ENCODE measurements at places on chromosomes 2 and 18.

DNA sequence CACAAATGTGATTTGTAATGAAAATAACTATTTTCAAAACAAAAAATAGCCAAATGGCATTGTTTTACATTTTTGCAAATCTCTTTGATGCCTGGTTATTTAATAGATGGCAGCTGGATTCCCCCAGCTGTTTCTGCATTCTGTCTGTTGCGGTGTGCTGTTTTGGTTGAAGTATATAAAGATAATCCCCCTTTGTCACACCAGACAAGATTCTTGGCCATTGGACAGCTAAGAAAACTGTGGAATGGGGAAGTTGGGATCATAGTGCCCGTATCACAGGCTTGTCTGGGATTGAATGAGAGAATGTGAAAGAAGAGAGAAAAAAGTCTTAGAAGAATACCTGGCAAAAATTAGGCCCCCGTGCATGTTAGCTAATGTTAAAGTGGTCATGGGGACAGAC is 19.5 kb upstream of the LYPD6B start:
- no peak for DNase-seq

DNA sequence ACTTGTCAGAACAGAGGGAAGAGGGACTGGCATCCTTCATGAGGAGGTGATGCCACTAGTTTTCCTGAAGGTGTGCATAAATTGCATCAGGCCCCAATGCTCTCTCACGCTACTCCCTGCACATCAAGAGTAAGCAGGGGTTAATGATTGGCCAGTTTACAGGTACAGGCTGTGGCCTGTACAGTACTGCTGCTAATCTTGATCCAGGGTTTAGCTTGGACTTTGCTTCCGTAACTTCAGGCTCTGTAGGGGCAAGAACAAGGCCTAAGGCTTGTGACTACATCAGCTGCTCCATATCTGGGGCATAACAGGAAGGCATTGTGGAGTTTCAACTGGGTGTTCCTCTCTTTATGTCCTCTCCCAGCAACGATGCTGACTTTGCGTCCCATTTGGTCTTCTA is 96.8 kb upstream of the FZD7 start:
- DNase-seq = no peak

- DNase-seq = no peak
Measured at GRCh38 chr2:141805302-141805701, 325.5 kb downstream of the LRP1B start.

GRCh38 chr2:126344493-126344892 is 311.5 kb upstream of the GYPC start:
- DNase-seq = no peak

GRCh38 chr2:174756743-174757142 is 7.5 kb downstream of the CHRNA1 start:
- DNase-seq = no peak

DNA sequence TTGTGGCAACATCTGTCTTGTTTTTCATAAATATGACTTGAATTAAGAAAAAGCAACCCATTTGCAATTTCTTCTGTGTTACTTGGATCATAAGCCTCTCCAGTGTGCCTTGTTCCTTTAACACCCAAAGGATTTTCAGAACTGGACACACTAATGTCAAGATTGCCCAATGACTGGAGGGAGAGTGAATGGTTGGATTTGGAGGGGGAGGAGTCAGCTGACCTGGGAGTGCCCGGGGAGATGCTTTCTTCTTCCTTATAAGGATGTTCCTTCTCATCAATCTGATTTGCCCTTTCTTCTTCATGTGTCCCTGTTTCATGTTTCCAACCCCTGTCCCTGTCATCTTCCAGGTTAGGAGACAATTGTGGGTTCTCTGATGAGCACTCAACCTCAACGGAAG is 48.8 kb downstream of the ALPK2 start:
- DNase-seq = no peak

DNA sequence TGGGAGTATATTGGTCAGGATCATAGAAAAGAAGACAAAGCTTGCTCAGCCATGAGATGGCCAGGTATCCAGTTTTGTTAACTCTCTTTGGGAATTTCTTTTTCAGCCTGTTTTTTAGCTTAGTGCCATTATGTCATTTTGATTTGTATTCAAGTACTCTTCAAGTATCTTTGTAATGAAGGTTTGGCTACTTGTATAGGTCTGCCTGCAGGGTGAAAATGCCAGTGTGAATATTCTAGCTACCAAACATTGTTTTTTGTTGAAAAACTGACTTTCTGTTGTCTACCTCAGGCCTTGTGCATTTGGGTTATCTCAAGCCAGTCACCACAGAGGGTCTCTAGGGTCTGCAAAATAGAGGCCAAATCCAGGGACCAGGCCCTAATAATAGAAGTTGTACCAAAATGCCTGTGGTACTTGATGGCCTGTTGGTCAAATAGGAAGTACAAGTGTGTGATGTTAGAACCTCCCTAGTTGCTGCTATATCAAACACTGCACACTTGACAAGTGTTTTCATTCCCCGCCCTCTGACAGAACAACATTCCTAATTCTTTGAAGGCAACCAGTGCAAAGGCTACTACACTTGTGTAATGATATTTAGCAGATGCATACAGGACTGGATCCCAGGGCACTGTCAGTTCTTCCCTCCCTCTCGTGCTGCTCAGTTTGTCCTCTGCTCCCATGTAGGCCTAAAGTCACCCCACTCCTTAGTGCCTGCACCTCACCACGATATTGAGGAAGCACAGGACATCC is 36.4 kb downstream of the RNMT start:
- no peak for DNase-seq

DNA sequence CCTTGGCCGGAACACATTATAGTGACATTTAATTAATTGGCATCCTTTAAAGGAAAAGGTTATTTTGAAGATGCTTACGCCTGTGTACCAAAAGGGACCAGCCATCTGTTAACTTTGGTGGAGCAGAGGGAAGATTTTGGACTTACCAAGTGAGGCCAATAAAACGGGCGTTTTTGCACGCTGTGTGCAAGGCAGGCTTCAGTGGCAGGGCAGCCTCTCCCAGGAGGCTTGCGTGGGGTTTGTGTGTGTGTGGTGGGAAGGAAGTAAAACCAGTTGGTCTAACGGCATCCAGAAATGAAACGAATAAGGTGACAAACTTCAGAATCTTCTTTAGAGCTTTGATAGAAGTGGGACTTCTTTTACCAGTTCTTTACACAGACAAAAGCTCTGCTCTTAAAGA is 191.7 kb downstream of the PRKCE start:
- no peak for DNase-seq

GRCh38 chr2:20806286-20806685 is 16.6 kb downstream of the LDAH start:
- no peak for DNase-seq

DNA sequence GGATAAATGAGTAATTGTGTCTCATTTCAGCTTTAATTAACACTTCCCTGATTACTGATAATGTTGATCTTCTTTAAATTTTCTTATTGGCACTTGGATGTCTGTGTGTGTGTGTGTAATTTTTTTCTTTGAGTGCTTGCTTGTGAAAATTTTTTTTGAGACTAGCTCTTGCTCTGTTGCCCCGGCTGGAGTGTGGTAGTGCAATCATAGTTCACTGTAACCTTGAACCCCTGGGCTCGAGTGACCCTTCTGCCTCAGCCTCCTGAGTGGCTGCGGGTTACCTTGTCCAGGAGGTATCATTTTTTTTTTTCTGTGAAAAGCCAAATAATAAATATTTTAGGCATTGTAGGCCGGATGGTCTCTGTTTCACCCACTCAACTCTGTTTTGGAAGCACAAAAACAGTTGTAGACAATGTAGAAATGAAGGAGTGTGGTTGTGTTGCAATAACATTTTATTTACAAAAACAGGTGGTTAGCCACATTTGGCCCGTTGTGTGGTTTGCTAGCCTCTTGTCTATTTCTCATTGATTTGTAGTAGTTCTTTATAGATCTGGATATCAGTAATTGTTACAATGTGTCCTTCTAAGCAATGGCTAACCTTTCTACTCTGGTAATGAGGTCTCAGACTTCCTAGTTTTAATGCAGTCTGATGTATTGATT is 7.9 kb downstream of the IL1RL2 start:
- no peak for DNase-seq

- no peak for DNase-seq
Measured at GRCh38 chr2:202169832-202170424, 68.5 kb downstream of the SUMO1 start.

- no peak for DNase-seq
Measured at GRCh38 chr18:21177822-21178221, 64.2 kb upstream of the GREB1L start.

DNA sequence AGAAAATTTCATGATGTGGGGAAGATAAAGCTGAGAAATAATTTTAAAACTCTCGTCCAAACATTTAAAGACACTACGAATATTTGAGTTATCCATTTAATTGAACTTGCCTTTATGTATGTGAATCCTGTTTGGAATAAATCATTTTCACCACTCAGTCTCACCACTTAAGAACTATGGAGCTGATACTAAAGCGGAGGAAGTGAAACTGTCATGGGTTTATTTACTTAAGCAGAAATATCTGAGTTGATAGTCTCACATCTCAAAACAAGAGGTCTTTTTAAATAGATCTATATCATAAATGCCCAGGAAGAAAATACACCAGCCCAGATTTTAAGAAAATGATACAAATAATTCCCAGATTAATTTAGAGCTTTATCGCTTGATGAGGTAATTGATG is 532.4 kb downstream of the ZNF804A start:
- no peak for DNase-seq

DNA sequence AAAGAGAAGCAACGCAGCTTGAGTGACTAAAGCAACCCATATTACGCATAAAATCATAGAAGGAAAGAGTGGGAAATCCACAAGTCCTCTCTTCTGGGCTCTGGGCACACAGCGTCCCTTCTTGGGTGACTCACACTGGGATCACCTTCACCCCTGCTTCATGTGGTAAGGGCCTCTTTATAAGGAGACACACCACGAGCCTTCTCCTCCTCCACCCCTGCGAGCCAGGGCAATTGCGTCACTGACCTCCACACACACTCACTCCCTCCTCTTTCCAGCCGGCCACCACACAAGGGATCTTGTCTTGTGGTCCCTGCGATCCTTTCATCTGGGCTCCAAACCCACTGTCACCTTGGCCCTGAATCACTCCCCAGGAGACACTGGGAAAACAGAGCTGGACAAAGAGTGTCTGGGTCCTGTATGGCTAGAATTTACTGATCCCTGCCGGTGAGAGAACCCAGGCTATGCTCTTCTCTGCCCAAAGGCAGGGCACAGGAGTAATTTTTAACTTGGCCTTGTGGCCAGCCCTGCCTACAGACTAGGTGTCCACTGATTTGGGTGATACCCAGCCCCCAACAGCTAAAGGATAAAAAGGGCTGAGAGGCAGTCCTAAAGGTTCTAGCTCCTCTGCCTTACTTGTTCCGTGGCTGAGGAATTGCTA is 35.3 kb downstream of the NHEJ1 start:
- DNase-seq = no peak

GRCh38 chr2:201448701-201449100 is 2.6 kb downstream of the TRAK2 start:
- no peak for DNase-seq

DNA sequence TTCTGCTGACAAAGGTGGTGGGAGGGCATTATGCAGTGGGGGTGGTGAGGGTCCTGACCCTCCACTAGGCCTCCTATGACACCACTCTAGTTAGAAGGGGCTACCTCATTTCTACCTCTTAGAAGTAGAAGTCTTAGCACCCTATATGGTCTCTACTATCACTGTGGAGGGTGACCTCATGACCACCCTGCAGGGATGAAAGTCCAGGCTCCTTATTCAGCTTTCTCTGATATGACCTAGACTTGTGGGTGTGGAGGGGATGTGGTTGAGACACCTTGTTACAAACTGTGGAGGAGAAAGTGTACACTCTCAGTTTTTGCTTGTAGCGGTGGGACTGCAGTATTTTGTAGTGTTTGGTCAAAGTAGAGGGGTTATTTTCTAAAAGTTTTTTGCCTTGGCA is 18.6 kb downstream of the TMEM182 start:
- no peak for DNase-seq

DNA sequence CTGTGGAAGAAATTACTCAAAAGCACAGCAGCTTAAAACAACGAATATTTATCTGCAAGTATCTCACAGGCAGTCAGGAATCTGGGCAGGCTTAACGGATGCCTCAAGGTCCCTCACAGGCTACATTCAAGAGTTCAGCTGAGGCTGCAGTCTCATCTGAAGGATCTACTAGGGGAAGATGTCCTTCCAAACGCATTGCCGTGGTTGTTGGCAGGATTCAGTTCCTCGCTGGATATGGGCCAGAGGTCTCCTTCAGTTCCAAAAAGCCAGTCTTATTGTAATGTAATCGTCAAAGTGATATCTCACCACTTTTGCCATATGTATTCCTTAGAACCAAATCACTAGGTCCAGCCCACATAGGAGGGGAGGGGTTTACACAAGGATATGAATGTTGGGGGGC is 98.2 kb upstream of the EPAS1 start:
- no peak for DNase-seq

- DNase-seq = no peak
Measured at GRCh38 chr18:12248926-12249720, 5.0 kb upstream of the CIDEA start.

DNA sequence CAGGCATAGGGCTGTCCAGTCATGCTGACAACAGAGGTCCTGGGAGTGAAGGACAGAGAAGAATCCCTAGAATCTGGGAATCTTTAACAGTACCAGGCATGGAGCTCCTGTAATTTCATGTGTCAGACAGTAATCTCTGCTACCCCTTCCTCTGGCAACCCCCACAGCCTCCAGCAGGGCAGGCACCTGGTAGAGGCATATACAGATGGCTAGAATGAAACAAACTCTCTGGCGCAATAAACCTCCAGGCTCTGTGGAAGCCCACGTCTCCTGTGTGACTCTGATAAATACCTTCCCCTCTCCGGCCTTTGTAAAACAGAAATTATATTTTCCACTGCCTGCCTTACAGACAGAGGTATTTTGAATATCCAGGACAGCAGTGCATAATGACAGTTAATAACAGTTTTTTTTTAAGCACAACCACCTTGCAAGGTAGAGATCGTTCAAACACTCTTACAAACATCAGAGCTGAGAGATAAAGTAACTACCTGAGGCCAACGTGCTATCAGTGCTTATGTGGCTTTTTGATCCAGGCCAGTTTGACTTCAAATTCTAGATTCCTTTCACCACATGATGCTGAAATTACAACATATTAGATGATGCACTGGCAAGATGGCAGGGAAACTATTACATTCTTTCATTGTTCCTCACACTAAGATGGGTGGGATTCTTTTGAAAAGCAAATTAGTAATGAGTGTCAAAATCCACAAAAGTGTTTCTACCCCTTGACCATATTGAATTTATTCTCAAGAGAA is 47.7 kb upstream of the TMEM247 start:
- no peak for DNase-seq
